ENCODE measurements at places on chromosomes 2 and 18.

DNA sequence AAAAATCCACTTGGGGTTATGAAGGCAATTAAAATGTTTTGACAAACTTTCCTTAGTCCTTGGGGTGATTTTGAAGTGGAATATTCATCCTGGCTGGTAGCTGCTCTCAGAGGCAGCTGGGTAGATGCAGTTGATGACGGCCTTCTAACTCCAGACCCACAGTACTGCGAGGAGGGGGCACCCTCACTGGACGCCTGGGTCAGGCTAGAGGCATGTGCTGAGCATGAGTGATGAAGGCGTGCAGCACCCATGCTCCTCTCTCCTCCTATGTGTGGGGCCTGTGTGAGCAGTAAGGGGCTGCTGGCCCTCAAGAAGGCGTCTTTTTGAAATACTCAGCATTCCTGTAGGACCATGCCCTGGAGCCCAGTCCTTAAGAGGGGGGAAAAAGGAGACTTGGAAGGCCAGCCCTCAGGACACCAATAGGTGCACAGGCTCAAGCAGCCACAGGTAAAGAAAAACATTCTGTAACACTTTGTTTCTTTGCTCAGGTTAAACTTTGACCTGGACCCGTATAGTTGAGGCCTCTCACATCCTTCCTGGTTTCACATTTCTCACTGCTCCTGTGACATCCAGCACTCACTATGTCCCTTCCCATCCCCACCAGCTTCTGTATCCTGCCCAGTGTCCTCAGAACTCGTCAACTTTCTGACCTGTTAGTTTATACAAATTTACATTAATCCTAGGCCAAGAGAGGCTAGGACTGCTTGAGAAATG is 64.4 kb downstream of the CD8B2 start:
- no peak for DNase-seq

DNA sequence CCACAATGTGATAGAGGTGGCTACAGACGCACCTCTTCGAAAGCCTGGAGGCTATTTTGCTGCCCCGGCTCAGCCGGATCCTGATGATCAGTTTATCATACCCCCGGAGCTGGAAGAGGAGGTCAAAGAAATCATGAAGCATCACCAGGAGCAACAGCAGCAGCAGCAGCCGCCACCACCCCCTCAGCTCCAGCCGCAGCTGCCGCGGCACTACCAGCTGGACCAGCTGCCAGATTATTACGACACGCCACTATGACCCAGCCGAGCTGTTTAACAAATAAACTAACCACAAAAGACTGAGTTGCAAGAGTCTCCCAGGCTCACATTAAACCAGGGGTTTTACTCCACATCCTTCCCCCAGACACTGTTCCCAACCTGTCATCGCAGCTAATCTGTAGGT is 263.8 kb downstream of the PHLPP1 start:
- DNase-seq: peak; percentile 83

DNA sequence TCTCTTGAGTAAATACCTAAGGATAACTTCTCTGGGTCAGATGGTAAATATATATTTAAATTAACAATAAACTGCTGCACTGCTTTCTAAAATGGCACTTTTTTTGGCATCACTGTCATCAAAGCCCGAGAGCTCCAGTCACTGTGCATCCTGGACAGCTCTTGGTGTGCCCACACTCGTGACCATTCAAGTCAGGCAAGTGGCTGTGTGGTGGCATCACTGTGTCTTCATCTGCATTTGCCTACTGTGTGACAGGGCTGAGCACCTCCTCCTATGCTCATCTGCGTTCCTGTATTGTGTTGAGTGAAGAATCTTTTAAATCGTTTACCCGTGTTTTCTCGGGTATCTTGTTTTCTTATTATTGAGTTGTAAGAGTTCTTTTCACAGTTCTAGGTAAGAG is 568.1 kb upstream of the SALL3 start:
- no peak for DNase-seq

GRCh38 chr18:62438402-62438801 is 84.4 kb upstream of the ZCCHC2 start:
- DNase-seq: no peak

DNA sequence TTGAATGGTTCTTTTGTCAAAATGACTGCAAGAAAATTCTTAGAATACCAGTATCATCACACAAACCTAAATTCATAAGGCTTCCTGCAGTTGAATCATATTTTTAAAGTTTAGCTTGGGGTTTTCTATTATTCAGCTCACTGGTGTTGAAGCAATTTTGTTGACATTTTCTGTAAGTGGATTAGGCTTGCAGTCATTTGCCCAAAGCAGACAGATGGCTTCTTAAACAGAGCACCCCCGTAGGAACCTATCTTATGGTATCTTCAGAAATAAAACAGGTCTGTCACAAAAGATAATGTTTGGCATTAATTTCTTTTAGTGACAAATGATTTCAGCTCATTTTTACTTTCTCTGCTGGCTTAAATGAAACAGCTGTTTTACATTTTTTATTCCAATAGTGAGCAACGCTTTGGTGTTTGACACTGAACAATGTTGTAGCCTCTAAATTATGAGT is 331.1 kb downstream of the PLCL1 start:
- DNase-seq: no peak

GRCh38 chr2:230414302-230414701 is 1.7 kb upstream of the SP100 start:
- no peak for DNase-seq

- no peak for DNase-seq
Measured at GRCh38 chr2:226410247-226410835, 389.3 kb downstream of the IRS1 start.

DNA sequence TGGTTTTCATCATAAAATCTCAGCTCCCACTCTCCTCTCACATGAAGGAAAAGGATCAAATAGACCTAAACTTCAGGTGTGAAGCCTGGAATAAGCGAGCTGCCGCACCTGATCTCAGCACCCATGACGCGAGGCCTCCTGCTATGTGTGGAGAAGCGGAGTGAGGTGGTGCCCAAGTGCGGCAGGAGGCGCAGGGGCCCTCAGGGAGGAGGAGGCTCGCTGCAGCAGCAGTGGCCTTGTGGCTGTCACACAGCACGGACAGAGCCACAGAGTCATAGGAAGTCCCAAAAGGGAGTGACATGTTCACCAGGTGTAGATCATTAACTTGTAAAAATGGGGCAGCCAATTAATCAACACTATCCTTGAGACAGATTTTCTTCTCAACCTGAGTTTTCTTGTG is 9.1 kb downstream of the SCLY start:
- no peak for DNase-seq

DNA sequence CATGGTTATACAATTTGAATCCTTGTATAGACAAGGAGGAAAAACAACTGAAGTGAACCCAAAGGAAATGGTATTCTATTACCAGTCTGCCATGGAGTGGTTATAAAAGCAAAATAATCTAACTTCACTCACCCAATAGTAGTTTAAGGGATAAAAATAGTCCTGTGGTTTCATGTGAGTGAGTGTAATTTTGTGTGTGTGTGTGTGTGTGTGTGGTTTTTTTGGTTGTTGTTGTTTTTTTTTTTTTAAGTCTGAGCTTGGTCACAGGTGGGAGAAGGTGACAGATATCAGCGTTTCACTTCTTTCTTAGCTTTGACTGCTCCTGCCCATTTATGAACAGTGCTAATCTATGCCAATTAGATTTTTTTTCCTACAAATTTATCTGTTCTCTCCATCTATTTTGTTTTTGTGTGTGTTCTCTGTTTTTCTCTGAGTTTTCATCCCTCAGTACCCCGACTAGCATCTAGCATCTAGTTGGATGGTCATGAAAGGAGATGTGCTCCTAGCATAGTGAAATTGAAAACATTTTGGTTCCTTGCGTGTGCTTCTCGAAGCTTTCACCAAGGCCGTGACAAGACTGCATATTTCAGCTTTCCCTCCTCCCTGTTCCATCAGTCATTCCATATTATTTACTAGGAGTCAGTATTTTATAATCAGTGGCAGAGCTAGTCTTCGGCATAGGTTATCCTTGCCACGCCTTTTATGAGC is 200.1 kb upstream of the DTNA start:
- DNase-seq: no peak

- no peak for DNase-seq
Measured at GRCh38 chr2:44880125-44880483, 61.4 kb upstream of the SIX3 start.

- no peak for DNase-seq
Measured at GRCh38 chr2:110678457-110679336, 834 bp upstream of the BUB1 start.

- DNase-seq: no peak
Measured at GRCh38 chr2:232436381-232437194, 19.4 kb upstream of the ALPI start.

DNA sequence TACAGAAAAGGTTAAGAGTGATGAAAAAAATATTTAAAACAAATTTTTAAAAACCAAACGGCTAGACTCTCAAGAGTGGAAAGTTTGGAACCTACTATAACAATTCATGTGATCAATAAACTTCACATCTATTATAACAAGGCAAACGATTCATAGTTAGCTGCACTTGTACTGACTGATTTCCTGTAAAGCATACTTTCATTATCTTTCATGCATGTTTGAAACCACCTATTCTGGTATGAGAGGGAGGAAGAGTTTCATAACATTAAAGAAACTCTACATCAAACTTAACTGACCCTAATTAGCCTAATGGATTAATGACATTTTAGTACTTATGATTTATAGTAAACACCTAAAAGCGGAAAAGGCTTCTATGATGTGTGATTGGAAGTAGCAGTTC is 43.7 kb upstream of the VWC2L start:
- DNase-seq: no peak

DNA sequence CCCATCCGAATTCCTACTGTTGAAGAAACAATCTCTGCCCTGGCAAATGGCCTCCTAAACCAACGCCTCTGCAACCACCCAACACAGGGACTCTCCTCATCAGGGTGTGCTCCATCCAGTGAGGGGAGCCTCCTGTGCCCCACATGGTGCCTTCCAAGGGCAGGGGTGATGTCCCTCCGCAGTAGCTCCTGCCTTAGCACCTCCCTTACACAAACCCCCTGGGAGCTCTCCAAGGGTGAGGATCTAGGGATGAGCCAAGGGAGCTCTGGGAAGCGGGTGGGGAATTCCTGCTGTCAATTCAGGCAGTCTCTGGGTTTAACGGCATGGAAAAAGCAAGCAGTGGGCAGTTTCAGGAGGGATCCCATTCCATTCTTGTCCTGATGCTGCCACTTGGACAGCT is 3.8 kb downstream of the GALNT14 start:
- no peak for DNase-seq

GRCh38 chr2:129275706-129276105 is 703.8 kb upstream of the RAB6C start:
- no peak for DNase-seq

GRCh38 chr2:230874876-230875275 is 10.1 kb downstream of the ITM2C start:
- DNase-seq: no peak

GRCh38 chr2:67057901-67058703 is 339.0 kb upstream of the ETAA1 start:
- DNase-seq: no peak

DNA sequence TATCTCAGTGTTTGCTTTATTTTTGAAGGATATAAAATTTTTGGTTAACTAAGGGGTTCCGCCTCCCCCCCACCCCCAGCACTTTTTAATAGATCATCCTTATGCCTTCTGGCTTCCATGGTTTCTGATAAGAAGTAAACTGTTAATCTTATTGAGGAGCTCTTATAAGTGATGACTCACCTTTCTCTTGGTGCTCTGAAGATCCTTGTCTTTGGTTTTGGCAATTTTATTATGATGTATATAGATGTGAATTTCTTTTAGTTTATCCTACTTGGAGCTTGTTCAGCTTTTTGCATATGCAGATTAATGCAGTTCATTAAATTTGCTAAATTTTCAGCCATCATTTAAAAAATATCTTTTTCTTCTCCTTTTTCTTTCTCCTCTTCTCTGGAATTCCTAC is 91.7 kb upstream of the CTAGE1 start:
- DNase-seq: no peak

- no peak for DNase-seq
Measured at GRCh38 chr2:105428387-105429018, 29.7 kb upstream of the FHL2 start.

DNA sequence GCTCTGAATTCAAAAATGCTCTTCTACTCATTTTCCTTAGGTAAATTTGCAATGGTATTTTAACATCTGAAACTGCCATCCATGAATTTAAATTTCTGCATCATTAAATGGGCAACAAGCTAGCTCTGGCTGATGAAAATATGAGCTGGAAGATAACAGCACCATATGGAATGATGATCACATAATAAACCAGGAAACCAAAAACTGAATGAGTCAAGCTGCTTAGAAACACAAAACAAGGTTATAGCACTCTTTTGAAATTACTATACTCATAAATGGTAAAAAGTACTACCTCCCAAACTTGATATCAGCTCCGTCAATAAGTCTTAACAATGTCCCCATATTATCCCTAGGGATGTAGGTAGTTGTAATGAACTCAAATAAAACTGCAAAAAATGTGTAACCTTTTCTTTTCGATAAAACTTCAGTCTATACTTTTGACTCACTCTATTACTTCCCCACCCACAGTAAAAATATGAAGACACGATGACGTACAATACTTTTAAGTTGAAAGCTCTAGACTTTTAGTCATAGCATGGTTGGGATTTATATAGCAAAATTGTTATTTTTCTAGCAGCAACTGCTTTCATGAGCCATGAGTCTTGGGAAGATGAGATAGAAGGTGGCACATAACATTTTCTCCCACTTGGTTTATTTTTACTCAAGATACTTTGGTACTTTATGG is 396.7 kb downstream of the CDH2 start:
- DNase-seq: no peak

GRCh38 chr2:208269091-208269490 is 3.0 kb downstream of the PIKFYVE start:
- DNase-seq: no peak

GRCh38 chr2:88350331-88351248 is 101.9 kb downstream of the FOXI3 start:
- no peak for DNase-seq

DNA sequence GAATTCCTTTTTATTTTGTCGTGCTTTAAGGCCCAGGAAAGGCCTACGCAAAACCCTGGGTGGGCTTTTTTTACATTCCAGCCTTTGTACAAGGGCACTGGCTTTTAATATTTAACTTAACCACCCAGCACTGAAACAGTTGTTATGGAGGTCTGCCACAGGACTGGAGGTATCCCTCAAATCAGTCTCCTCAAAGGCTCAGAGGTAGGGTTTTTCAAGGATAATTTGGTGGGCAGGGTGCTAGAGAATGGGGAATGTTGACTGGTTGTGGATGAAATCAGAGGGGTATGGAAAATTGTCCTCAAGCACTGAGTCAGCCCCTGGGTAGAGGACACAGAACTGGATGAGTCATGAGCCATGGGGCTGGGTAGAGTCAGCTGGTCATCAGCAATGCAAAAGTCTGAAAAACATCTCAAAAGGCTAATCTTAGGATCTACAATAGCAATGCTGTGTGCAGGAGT is 443.1 kb downstream of the THSD7B start:
- peak; percentile 33 for DNase-seq

GRCh38 chr18:37640504-37640903 is 74.9 kb upstream of the CELF4 start:
- DNase-seq: no peak

GRCh38 chr2:108388045-108388444 is 10.3 kb downstream of the SULT1C4 start:
- DNase-seq: no peak

GRCh38 chr18:59906203-59906602 is 6.4 kb downstream of the PMAIP1 start:
- no peak for DNase-seq

All from skeletal muscle cell (primary cell).